ENCODE measurements at places on chromosomes 3 and 15. TPM values are rescaled to one million over a fixed set of nuclear protein-coding genes. Genes with fewer than 3 reads are reported as not detected.
A peak's percentile ranks its signal among the peaks of the same experiment; 100 is the strongest.

GRCh38 chr15:80107774-80108173 is 45.0 kb upstream of the FAH start:
- no peak for DNase-seq

DNA sequence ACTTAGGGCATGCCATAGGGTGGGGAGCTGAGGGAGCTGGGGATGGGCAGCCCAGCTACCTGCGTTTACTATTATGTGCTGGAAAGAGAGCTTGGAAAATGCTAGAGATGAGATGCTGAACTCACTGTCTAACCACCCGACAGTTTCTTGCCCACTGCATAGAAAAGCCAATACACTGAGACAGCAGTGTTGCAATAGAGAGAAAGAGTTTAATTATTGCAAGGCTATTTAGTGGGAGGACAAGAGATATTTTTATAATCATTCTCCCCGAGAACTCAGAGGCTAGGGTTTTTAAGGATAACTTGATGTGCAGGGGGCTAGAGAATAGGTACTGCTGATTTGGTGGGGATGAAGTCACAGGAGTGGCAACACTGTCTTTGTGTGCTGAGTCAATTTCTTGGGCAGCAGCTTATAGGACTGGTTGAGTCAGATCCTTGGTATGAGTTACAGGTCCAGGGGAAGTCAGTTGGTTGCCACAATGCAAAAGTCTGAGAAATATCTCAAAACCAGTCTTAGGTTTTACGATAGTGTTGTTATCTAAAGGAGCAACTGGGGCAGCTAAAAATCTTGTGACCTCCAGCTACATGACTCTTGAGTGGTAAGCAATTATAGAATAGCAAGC is 205.9 kb downstream of the GABRG3 start:
- DNase-seq: peak; percentile 2

- DNase-seq: no peak
Observed at GRCh38 chr3:127079211-127079610, 96.3 kb downstream of the PLXNA1 start.

DNA sequence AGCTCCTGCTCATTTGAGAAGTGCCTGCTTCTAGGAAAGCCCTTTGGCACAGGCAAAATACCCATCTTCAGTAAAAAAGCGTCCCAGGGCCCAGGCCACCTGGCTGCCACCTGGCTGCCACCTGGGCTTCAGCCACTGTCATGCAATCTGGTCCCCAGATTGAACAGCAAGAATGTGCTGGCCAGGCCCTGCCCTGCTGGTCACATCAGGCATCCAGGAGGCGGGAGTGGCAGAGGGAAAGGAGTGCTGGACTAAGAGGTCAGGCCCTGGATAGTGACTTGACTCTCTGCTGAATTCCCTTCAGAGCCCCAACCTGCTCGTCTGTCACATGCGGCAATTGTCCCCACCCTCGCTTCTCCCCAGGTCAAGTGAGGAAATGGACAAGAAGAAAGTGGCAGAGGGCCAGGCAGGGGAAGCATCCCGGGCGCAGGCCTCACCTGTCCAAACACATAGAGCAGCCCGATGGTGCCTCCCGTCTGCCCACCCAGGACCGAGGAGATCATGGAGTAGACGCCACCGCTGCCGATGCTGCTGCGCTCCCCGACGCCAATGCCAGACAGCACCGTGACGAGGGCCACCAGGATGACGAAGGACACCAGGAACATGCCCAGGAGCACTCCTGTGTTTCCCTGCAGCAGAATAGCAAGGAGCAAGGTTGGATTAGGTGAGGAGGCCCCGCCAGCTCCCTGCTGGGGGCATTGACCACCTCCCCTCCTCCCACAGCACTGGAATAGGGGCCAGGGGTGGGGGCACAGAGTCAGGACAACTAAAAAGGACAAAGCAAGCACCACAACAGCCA is 25.5 kb downstream of the SLC12A8 start:
- no peak for DNase-seq

DNA sequence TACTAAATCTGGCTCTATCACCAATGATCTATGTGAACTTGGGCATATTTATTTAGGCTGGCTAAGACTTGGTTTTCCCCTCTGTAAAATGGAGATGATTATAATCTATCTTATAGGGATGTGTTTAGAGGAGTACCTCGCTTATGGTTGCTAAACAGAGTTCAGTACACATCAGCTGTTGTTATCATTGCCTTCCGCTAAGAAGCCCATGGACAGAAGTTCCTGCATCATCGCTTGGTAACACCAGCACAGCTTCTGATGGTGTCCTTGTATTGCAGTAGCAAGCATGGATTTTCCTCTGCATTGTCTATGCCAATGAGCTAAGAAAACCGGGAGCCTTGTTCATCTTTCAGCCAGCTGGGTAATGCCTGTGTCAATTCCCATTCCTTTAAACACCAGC is 73.1 kb upstream of the LRTM1 start:
- no peak for DNase-seq

GRCh38 chr3:15450438-15451215 is 23.2 kb downstream of the EAF1 start:
- DNase-seq: no peak

The GSK3B gene
- 37.2 TPM for polyA plus RNA-seq

The DLL4 gene
- polyA plus RNA-seq: not detected

The PDZRN3 gene
- polyA plus RNA-seq: not detected

All from foreskin keratinocyte (primary cell).